Activated T-cell treated with anti-CD3 and anti-CD28 coated beads for 1 hour (primary cell): ENCODE measurements at places on chromosomes 1 and 21.

GRCh38 chr1:41623736-41624135 is 139.3 kb upstream of the EDN2 start:
- no peak for DNase-seq

DNA sequence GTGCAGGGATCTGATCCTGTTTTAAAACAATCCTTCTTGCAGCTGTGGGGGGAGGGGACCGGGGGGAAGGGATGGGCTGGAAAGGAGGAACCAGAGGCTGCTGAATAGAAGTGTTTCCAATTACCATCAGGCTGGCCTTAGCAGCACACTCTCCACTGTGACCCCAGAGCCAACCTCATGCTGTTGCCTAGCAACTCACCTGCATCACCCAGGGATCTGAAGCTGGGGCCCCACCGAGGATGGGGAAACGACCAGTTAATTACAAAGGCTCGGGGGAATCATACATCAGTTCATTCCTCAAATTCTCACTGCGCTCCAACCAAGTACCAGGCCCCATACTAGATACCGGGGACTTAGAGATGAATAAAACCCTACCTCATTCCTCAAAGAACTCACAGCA is 11.9 kb upstream of the GPX7 start:
- DNase-seq = no peak

- no peak for DNase-seq
Observed at GRCh38 chr21:15874615-15875014, 144.8 kb downstream of the USP25 start.

GRCh38 chr1:174659823-174660222 is 212.1 kb downstream of the GPR52 start:
- no peak for DNase-seq

DNA sequence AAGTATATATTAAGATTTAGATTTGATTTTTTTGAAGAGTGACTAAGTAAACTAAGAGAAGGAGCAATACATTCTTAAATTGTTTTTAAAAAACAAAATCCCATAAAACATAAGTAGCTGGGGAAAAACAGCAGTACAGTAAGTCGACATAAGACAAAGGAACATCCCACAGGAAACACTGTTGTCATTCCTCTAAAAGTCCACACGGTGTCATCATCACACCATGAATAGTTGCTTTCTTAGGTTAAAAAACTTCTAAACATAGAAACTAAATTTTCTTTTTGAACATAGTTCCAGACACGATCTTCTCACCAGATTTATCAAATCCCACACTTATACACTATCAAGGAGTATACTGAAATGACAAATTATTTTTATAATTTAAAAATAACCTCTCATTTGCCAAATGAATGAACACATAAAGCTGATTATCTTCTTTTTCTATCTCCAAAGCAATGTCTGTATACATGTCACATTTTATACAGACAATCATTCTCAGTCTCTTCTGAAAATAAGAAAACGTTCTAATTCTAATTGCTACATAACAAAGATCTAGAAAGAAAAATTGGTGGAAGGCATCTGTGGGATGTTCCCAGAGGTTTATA is 15.8 kb downstream of the ODF2L start:
- DNase-seq = no peak

DNA sequence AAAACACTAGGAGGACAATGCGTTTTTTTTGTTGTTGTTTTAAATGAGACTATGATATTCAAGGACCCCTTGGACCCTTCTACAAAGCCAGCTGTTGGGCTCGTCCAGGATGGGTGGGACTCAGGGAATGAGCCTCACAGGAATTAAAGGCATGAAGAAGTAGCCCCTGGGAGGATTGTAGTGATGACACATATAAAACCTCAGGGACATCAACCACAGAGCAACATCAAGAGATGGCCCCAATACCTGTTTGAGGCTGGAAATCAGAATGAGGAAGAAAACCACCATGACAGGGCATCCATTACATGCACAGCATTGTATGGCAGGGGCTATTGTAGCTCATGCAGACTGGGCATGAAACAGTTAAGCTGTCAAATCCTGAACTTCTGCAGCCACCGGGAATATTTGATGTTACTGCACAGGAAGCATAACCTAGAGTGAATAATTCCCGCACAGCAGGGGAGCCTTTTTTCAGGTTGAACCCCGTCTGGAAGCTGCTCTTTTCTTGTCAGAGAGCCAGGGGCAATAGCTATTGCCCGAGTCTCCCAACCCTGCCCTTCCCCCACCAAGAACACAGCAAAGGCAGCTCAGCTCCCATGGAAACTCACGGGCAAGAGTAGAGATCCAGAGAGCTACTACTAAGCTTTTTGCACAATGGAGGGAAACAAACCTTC is 140.2 kb upstream of the FGGY start:
- no peak for DNase-seq

GRCh38 chr1:65469889-65470340 is 49.4 kb downstream of the LEPR start:
- DNase-seq = no peak

DNA sequence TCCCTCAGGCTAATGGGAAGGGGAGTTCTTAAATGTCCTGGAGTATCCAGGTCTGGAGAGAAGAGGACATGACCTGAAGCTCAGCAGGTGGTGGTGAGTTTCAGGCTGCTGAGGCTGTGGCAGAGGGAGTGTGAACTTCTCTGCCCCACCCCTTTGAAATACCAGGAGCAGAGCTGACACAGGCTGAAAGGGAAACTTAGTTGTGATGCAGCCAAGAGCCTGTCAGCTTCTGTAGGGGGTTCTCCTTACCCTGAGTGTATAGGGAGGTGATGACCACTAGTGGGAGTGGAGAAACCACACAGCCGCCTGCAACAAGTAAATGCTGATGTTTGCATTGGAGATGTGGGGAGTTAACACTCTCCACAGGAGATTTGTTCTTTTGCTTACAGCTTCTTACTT is 152.3 kb downstream of the FCRL5 start:
- DNase-seq = no peak

GRCh38 chr1:53617382-53617781 is 121.6 kb downstream of the GLIS1 start:
- no peak for DNase-seq

DNA sequence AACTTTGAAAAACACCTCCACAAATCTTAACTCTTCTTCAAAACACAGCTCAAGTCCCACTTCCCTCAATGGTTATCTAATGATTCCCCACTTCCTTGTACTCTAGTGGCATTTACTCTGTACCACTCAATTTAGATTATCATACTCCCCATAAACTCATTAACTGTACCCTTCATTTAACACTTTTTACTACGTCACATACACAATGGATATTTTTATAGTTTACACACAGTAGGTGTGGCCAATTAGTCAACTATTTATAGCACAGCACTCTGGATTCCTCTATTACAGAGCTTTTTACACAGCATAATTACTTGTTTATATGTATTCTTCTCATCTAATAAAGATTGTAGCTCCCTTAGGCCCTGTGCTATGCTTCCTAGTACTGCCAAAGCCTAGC is 62.1 kb downstream of the FOXJ3 start:
- no peak for DNase-seq

DNA sequence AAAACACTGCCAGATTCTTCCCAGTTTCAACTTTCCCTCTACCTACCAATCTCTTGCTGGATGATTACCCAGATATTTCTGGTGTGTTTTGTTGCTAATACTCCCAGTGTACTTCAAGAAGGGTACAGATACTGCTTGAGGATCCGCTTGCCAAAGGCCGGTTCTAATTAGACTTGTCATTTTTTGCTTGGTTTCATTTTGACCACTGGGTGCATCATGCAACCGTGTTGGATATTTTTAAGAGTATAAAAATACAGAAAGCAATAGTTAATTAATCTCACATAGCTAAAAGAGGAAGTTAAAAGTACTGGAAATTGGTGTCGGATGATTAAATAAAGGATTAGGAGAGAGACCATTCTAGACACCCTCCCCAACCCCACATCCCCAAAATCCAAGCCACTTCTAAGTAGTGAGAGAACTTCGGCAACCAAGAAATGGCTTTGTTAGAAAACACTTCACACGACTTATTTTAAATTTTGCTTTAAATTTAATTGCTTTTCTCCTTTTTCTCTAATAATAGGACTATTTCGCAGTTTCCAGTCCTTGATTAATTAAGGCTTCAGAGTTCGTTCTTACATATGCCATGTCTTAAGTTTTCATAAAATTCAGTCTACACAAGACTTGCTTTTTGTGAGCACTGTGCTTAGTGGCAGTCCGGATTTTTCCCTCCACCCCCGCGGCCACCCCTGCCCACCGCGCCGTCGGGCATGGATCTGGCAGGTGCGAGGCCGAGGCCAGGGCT is 2.5 kb upstream of the CDKN2C start:
- DNase-seq = no peak

DNA sequence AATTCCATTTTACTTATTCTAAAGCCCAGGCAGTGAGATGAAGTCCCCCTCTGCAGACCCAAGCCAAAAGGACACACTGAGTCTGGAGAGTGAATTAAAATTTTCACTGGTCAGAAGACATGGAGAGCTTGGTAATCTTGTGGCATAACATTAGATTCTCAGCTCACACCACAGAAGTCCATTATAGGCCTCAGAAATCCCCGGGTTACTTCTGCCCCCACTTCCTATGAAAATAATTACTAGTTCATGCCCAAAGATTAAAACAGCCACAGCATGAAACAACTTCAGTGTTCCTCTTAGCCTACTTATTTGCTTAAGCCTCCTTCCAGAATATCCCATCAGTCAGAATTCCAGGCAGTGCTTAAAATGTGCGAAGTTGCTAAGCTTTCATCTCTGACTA is 123.3 kb downstream of the ZC3H11B start:
- DNase-seq = no peak

- no peak for DNase-seq
Observed at GRCh38 chr1:3021233-3021671, at the start of gene ACTRT2. TSS of gene ACTRT2 (plus strand) at chr1:3021467. CDS start at chr1:3021687, 220 bp downstream.

DNA sequence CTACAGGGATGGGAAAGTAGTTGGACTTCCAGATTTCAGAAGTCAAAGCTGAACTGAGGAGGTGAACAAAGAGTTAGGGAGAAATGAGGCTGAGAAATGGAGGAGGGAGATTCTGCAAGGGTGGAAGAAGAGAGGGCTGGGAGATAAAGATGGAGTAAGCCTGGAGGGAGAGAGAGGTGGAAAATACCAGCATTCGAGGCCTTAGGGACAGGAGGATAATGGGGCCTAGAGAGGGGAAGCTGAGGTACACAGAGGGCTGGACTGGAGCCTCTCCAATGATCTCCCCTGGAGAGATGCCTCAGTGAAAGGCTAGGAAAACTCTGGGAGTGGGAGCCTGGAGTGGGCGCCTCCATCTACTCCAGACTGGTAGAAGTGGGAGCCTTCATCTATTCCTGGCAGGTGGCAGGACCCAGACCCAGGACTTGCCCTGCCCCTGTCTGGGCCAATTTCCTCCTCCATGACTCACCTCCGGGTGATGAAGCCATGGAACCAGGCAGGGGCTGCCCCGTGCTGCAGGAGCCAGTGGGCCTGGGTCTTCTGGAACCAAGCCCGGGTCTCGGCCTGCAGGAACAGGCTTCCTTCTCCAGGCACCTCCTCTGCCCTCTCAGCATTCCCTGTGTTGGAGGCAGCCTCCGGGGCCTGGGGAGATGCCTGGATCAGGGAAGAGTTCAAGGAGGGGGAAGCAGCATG is 1.9 kb downstream of the SH2D2A start:
- no peak for DNase-seq

- DNase-seq = no peak
Observed at GRCh38 chr21:45887120-45887611, 94.4 kb upstream of the COL6A1 start.

- DNase-seq = no peak
Observed at GRCh38 chr1:107689159-107689558, 275.8 kb downstream of the VAV3 start.

DNA sequence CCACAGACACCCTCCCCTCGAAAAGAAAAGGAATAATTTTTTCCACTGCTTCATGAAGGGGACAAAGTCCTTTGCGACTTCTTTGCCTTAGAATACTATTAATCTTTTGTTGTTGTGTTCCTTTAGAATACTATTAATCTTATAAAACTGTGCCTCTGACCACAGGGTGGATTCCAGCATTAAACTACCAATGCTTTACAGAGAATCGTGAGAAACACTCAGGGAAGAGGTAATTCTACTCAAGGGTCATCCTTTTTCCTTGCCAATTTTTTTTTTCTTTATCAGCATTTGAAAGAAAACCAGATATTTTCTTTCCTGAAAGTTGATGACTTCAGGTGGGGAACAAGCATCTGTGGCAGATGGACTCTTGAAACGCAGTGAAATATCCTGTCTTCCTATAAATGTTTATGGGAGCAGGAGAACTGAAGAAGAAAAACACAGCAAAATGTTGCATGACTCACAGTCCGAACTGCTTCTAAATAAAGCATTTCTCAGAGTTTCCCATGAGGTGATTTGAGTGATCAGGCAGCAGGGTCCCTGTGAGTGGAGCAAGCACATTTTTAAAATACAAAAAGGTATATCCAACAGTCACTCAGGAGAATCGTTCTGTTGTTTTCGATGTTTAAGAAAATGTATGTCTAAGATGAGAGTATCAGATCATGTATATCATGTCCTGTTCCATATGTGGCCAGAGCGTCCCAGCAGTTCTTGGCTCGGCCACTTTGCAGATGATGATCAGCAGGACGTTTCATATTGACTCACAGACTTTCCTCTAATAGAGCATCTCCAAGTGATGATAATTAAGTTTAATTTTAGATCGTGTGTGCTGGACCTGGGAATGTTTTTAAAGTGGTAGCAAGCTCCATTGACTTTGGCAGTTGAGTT is 154.2 kb upstream of the RUNX1 start:
- DNase-seq = no peak

DNA sequence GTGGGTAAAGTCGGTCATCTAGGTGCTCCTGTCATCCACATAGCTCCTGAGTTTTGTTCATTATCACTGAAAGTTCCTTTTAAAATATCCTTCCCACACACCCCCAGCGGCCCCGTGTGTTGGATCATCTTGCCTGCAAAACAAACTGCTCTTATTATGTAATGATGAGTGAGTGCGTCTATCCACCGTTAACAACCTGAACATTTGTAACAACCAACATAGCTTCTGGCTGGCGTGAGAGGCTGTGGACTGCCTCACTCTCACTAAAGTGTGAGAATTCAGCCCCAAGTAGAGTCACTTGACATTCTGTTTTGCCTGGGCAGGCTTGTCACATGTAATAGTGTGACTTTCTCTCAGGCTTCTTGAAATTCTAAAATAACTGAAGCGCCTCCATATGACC is 14.5 kb upstream of the KCNA2 start:
- DNase-seq = no peak

- DNase-seq = no peak
Observed at GRCh38 chr1:212752252-212752933, 39.2 kb downstream of the NSL1 start.
